ENCODE measurements at places on chromosomes 6 and 20.

DNA sequence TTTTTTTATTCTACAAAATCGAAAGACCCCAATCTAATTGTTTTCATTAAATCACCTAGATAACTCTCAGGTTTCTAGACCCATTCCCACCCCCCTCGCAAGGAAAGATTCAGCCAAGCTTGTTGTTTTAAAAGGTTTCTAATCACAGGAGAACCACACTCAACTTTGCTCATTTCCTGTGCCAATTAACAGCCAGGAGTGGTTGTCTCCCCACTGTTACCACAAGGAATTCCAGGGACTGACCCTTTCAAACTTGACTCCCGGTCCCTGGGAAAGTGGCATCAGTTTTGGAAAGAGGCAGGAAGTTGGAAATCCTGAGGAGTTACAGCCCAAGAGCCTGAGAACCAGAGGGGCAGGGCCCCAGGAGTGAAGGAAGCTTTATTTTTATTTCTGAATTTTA lies 561.3 kb upstream of the JAG1 start:
- peak; percentile 53 for DNase-seq

DNA sequence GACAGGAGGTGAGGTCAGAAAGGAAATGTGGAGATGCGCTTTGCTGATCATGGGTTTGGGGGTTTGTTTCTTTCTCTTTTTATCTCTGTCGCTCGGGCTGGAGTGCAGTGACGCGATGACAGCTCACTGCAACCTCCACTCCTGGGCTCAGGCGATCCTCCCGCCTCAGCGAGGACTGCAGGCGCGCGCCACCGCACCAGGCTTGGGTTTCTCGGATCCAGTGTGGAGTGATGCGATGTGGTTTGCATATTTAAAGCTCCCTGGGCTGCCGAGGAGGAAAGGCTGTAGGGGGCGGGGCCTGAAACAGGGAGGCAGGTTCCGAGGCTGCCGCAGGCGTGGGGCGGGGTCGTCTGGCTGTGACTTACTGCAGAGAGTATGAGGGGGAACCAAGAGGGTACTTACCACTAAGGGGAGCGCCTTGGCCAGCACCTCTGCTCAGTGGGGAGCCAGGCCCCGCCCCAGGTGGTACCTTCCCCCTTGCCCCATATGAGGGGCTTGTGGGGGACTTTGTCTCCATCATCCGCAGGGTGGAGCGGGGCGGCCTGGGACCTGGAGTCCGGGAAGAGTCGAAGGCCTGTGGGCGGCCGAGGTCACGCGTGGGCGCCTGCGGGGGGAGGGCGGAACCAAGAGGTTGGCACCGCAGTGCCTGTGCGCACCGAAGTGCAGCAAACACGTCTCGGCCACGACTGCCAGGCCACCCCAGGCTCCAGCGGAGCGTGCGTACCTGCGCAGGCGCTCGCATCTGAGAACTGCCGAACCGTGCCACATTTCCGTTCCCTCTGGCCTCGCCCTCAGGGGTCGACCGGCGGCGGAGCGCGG lies 12.7 kb upstream of the BAK1 start:
- no peak for DNase-seq

GRCh38 chr6:2378046-2378657 lies 132.7 kb upstream of the GMDS start:
- DNase-seq: no peak

- no peak for DNase-seq
Observed at GRCh38 chr6:136487759-136488425, 62.3 kb downstream of the MAP7 start.

DNA sequence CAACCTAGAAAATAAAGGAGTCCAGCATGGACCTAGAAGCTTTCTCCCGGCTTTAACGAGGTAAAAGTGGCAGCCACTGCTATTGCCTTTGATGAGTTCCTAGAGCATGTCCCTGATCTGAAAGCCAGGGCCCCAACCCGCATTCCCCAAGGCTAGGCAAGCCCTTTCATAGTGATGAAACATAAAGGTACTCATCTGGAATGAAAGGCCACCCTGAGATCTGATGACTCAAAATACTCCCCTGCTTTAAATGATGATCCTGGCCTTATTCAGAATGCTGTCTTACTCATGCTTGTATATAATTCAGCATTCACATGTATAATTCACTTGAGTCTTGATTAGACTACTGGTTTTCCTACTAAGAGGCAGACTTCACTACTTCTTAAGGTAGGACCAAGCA lies 21.3 kb downstream of the TTPAL start:
- DNase-seq: peak; percentile 87

GRCh38 chr20:25237610-25238318 lies 10.1 kb upstream of the PYGB start:
- peak; percentile 99 for DNase-seq

Measured in choroid plexus epithelial cell (primary cell).